ENCODE measurements at places on chromosomes 1 and 21.

- DNase-seq, result no peak
Observed at GRCh38 chr1:31238612-31238985, 1.1 kb downstream of the NKAIN1 start.

DNA sequence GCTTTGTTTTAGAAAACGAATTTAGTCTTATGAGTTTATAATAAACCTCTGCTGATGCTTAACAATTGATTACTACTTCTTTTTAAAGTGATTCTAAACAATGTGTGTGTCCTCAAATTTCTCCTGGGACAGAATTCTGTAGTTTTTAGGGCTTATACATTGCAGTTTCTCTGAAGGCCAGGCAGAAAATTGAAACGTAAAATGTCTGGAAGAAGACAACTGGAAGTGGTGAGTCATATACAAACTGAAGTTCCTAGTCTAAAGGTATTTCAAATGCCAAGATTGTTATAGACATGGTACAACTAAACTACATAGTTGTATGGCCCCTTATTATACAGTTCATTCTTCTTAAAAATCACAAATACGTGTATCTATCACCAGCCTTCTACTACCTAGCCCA, 30.5 kb upstream of the RC3H1 start:
- DNase-seq, result no peak

- DNase-seq, result no peak
Observed at GRCh38 chr1:195113471-195113870, 1494.8 kb downstream of the KCNT2 start.

DNA sequence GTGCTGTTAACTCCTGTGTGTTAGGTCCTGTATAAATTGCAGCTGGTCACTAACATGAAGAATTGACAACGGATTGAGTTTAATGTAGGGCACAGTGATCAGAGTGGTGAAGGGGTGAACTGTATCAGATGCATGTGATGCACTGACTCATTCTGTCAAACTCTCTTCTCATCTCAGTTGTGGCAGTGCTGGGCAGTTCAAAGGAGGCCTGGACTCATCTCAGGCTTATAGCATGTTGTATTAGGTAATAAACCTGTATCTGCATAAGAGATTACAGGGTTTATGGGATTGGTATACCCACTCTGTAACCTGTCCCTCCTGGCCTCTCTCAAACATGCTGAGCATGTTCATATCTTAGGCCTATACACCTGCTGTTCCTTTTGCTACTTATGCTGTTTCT, 12.4 kb upstream of the GBP3 start:
- no peak for DNase-seq

GRCh38 chr1:178784131-178784536, 59.1 kb downstream of the RALGPS2 start:
- no peak for DNase-seq

All from GM12891 (cell line).